ENCODE measurements at places on chromosomes 2 and 18. TPM values are rescaled to one million over a fixed set of nuclear protein-coding genes. Genes with fewer than 3 reads are reported as not detected.

GRCh38 chr2:233422050-233422639, 67.9 kb downstream of the DGKD start:
- no peak for DNase-seq

Gene ALPG
- not detected for total RNA-seq

Gene TEKT4
- not detected for total RNA-seq

Gene C18orf54
- total RNA-seq, result 4.6 TPM

GRCh38 chr2:180991820-180992219, 11.4 kb downstream of the UBE2E3 start:
- no peak for DNase-seq

Gene APCDD1
- total RNA-seq, result 119 TPM

DNA sequence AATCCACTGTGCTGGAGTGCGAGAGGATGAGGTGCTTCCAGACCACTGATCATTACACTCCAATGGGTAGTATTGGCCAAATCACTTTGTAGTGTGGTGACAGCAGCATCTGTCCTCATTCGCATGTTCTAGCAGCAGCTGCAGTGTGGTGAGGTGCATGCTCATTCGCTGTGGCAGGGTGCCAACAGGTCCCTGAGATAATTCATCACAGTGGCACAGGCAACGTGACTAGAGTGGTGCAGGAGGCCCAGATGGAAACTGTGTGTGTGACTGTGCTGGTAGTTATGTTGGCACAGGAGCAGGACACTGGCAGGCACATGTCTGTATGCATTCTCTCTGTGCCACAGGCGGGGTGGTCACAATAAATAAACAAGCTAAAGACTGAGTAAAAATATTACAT, 329.5 kb upstream of the SYT4 start:
- DNase-seq, result no peak

GRCh38 chr18:43312891-43313290, 35.6 kb upstream of the SYT4 start:
- no peak for DNase-seq

GRCh38 chr2:86213699-86214502, 14.6 kb downstream of the MRPL35 start:
- DNase-seq, result no peak

Gene TRPM8
- not detected for total RNA-seq

DNA sequence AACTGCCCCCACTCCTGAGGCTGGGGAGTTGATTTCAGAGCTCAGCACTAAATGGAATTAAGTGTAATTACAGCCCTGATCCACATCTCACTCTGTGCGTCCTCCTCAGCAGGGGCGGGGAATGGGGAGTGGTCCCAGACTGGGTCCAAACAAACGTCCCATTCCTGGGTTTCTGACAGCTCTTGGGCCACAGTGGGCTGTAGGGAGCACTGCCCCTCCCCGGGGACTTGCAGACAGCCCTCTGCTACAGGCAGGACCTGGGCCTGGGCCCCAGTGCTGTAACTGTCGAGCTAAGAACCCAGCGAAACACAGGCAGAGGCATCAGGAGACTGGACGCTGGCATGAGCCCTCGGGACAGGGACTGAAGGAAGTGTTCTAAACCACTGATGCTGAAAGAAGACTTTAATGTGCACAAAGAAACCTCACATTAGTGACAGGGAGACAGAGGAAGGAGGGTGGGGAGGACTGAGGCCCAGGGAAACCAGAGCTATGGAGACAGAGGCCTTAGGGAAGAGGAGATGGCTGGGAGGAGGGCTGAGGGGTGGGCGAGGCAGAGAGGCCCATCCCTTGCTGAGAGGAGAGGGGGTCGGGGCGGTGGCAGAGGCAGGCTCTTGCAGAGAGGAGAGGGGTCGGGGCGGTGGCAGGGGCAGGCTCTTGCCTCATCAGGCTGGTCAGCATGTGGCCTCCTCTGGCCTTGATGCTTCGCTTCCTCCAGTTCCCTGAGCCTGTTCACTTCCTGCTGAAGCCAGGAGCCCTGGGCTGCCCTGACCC, 5.8 kb upstream of the SEMA4C start:
- DNase-seq, result no peak

- no peak for DNase-seq
Observed at GRCh38 chr2:107264184-107264583, 378.2 kb upstream of the ST6GAL2 start.

Gene ZBTB7C
- 14.1 TPM for total RNA-seq

DNA sequence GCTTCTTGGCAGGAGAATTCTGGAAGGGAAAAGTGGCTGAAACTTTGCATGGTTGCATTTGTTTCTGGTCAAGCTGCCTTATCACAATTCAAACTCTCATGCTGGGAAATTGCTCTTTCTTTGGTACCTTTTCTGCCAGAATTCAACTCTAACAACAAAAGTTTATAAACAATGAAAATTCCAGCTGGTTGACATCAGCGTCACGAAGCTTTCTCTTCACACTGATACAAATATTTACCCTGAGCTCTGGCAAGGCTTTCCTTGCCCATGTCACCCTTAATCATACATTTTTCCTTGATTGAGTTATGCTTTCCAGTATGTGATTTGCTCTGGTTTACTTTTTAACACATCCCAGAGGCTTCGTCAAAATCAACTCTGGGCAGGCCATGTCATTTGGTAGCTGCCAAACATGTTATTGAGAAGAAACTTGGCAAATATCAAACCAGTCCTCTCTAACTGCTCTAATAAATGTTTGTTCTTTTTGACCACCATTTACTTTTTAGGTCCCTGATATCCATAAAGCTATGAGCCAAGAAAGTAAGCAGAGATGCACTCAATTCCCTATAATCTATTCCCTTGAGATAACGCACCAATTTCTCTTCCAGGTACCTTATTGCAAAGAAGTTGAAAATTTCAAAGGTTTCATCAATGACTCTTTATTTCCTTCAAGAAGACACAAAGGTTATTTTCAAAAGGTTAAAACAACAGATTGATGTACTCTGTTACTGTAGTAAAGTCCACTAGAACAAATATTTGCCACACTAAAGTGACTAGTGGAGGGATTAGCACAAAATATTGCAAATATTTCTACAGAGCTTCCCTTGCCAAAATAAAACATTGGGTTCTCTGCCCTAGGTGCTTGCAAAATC, 1241.1 kb upstream of the ZEB2 start:
- DNase-seq, result no peak

- DNase-seq, result no peak
Observed at GRCh38 chr2:24510771-24511170, 19.7 kb downstream of the NCOA1 start.

DNA sequence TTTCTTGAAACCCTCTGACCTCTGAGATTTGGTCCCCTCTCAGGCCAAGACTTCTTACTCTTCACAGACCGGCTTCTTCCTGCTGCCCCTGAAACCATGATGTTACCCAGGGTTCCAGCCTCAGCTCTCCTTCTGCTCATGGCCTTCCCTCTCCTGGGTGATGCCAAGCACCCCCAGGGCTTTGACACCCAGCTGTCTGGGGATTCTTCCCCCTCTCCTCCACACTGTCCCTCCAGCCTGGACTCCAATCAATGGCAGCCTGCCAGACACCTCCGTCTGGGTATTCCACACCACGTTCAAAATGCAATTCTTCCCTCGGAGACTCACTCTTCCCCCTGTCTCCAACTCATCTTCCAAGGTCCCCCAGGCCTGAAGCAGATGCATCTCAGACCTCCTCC, 25.0 kb downstream of the SPP2 start:
- DNase-seq, result no peak

Gene KLHL29
- 4.0 TPM for total RNA-seq

Gene HRH4
- total RNA-seq, result not detected

Gene CDH20
- 1.0 TPM for total RNA-seq

Gene LCT
- total RNA-seq, result 0.09 TPM

- no peak for DNase-seq
Observed at GRCh38 chr2:208648368-208648767, 241.8 kb downstream of the PTH2R start.

DNA sequence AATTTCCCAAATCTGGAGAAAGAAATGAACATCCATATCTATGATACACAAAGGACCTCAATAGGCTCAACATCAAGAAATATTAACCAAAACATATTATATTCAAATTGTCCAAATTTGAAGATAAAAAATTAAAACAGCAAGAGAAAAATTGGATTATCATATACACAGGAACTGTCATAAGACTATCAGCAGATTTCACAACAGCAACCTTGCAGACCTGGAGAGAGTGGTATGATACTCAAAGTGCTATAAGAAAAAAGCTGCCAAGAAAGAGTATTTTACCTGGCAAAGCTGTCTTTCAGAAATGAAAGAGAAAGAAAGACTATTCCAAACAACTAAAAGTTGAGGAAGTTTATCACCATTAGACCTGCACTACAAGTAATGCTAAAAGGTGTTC, 711.9 kb upstream of the RAB6C start:
- no peak for DNase-seq

GRCh38 chr2:194260185-194260584, 1396.8 kb upstream of the SLC39A10 start:
- DNase-seq, result no peak

GRCh38 chr2:151657667-151658076, 76.6 kb downstream of the NEB start:
- no peak for DNase-seq

DNA sequence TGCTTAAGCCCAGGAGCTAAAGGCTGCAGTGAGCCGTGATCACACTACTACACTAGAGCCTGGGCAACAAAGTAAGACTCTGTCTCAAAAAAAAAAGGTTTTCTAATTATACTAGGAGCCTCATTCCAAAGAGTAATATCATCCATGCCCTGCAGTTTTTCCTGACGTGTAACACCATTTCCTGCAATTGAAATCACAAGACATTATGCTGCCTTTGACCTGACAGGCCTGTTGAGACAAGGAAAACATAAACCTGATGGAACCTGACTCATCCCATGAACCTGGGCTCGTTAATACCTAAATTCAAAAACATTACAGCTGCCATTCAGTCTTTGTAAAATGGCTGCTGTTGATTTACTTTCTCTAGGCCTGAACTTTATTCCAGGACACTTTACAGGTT, 58.7 kb upstream of the PEX13 start:
- no peak for DNase-seq

GRCh38 chr2:190318931-190319554, 583 bp downstream of the HIBCH start:
- no peak for DNase-seq

DNA sequence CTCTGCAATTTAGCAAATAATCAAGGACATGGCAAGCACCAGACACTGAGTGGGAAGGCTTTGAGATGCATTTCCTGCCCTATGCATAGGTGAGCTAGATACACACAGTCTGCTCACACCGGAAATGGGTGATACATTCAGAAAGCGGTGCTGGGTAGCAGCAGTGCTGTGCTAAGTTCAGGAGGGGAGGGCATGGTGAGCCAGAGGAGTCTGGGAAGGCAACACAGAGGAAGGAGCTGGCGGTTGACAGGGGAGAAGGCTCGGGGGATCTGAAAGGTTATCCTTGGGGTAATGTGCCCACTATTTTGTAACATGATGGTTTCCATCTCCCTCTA, 57.4 kb upstream of the EPAS1 start:
- no peak for DNase-seq

- DNase-seq, result no peak
Observed at GRCh38 chr18:70429847-70430500, 141.1 kb downstream of the SOCS6 start.

DNA sequence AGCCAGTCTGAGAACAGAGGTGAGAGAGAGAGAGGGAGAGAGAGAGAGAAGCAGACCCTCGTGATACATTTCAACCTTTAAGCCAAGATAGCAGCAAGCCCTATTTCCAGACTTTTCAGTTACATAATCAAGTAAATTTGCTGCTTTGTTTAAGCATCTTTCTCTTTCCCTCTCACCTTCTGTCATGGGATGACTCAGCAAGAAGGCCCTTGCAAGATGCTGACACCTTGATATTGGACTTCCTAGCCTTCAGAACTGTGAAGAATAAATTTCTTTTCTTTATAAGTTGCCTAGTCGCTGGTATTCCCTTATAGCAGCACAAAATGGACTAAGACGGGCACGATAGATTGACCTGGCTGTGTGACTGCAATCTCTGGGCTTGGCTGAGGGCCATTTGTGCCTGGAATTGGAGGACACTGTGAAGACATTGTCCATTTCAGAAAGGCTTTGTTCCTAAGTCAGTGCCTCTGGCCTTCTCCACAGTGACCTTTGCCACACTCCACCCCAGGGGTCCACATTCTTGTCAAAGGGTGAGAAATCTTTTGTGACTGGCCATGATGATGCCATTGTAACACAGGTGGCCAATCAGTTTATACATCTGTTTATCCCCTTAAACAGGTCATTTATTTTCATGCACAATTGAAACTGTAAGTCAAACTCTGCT, 51.3 kb upstream of the ITSN2 start:
- DNase-seq, result no peak

GRCh38 chr2:12858786-12859185, 142.1 kb downstream of the TRIB2 start:
- no peak for DNase-seq

Gene CD8A
- 1.4 TPM for total RNA-seq

DNA sequence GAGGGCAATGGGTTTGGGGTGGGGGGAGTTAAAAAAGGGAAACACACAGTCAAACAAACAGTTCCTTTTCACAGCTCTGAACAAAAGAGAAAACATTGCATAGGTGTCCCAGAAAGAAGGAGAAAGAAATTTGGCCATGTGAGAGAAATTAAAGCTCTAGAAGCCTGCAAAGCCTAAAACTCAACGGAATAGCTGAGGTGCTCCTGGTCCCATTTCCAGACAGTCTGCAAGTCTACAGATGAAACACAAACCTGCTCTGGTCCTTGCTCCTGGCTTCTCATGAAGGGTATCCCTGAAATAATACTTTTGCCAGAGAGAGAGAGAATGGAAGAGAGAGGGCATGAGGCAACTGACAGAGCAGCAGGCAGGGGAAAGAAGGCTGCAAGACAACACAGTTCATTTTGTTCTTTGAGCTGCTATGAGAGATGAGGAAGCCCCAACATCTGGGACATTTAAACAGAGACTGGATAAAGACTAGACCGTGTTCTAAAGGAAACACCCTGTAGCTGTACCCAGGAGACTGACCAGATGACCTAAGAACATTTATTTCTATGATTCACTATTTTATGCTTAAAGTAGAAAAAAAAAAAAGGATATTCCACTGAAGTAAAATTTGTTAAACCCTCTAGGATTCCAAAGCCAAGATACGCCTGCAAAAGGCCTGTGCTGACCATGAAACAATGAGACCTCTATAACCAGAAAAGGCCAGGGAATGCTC, 57.3 kb upstream of the CYP26B1 start:
- DNase-seq, result no peak

- no peak for DNase-seq
Observed at GRCh38 chr18:3514312-3515216, 64.6 kb downstream of the TGIF1 start.

DNA sequence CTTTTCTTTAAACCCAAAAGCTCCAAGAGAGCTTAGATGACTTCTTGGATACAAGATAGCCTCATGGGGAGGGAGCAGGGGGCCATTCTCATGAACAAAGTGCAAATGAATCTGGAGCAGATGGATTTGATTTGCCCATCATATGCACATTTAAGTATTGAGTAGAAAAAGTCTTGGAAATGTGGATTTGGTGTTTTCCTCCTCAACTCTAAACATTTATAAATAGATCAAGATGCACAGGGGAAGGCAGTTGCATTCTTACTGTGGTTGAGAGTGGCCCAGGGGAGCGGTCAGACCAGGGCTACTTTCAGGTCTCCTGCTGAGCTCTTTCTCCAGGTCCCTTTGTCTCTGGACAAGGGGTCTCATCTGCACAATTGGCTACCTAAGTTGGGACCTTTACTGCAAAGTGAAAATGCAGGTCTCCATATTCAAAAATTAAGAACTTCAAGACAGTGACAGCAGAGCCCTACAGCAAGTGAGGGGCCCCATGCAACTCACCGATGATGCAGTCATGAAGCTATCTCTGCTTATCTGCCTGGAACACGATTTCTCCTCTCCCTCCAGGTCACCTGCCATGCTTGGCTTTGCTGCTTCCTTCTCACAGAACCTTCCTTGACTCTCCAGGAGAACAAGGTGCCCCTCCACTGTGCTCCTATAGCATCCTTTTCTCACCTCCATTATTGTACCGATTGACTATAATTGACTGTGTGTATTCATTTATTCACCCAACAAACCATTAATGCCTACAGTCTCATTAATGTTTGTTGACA, 145.4 kb downstream of the LPIN1 start:
- DNase-seq, result no peak

All from omental fat pad (tissue), 4 donors.